ENCODE measurements at places on chromosomes 16 and 17. TPM values are rescaled to one million over a fixed set of nuclear protein-coding genes. Genes with fewer than 3 reads are reported as not detected.

Gene SLC12A3
- total RNA-seq, result not detected

Gene C1QL1
- not detected for total RNA-seq

Gene ASIC2
- total RNA-seq, result not detected

Gene ODAD4
- 0.48 TPM for total RNA-seq

Gene MXRA7
- total RNA-seq, result 193 TPM

Gene SETD1A
- 18.5 TPM for total RNA-seq

Gene TUBG2
- total RNA-seq, result 17.6 TPM

Gene HS3ST3B1
- total RNA-seq, result 3.6 TPM

Gene CASKIN1
- total RNA-seq, result 0.06 TPM

Gene CACNA1G
- total RNA-seq, result 0.58 TPM

Gene SLC6A2
- 0.64 TPM for total RNA-seq

Gene FGF11
- total RNA-seq, result 2.4 TPM

Gene TMEM100
- 36.8 TPM for total RNA-seq

Gene GPR179
- total RNA-seq, result not detected

Gene FN3K
- 19.3 TPM for total RNA-seq

Gene RNF222
- total RNA-seq, result not detected

Gene NOG
- total RNA-seq, result 0.74 TPM

Gene PDPR
- total RNA-seq, result 33.5 TPM

Gene CX3CL1
- 14.6 TPM for total RNA-seq

Gene RUSF1
- total RNA-seq, result 36.0 TPM

Gene LLGL2
- 8.2 TPM for total RNA-seq

Gene SYNGR3
- total RNA-seq, result not detected

Gene KRT36
- total RNA-seq, result not detected

Gene RBFOX1
- total RNA-seq, result not detected

Gene TBX21
- 0.35 TPM for total RNA-seq
